Stimulated activated naive CD4-positive, alpha-beta T cell (primary cell): ENCODE measurements at places on chromosomes 3 and 15.

DNA sequence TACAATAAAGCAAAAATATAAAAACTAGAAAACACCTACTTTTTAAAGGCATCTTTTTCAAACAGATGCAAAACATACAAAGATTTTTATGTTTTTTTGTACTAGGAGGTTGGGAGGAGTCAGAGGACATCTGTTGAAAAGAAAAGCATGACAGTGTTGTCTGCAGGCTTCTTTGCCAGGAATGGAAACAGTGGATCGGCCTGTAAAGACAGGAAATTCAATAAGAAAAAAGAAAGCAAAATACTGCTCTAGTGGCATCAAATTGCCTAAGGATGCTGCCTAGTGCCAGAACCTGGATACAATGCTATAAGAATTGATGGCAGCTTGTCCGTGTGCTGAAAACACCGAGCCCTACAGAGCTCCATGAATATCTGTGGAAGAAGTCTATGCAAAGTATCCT lies 69.9 kb downstream of the TBC1D5 start:
- no peak for DNase-seq

DNA sequence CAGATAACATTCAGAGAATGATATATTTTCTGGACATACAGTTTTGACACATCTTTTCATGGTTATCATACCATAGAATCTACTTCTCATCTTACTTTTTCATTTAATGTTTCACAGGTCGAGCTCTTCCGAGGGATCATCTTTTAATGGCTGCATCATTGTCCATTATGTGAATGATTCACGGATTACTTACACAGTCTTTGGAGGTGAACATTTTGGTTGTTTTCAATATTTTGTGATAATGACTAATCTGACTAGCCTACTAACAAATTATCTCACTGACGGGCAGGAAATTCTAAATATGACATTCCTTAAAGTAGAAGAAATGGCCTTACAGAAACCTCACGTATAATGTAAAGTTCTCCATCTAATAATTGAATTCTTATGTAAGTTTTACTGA lies 209.1 kb upstream of the STRIT1 start:
- no peak for DNase-seq

GRCh38 chr3:122620399-122620798 lies 42.9 kb downstream of the PARP15 start:
- no peak for DNase-seq

DNA sequence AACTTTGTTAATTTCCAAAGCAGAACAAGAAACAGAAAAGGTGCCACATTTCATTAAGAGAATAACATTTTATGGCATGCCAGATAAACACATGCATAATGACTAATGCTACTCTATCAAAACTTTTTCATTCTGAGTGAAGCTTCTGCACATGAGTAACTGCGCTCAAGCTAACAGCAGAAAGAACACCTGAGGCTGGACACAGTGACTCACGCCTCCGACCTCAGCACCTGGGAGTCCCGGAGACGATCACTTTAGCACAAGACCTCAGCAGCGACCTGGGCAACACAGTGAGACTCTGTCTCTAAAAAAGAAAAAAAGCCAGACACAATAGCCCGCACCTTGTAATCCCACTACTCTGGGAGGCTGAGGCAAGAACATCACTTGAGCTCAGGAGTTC lies 70.6 kb downstream of the ACAP2 start:
- no peak for DNase-seq

- no peak for DNase-seq
These were observed 605.8 kb upstream of the NAALADL2 start for GRCh38 chr3:174253196-174253823.

- DNase-seq, result no peak
These were observed 122.3 kb downstream of the CHRNA7 start for GRCh38 chr15:32152574-32152973.

DNA sequence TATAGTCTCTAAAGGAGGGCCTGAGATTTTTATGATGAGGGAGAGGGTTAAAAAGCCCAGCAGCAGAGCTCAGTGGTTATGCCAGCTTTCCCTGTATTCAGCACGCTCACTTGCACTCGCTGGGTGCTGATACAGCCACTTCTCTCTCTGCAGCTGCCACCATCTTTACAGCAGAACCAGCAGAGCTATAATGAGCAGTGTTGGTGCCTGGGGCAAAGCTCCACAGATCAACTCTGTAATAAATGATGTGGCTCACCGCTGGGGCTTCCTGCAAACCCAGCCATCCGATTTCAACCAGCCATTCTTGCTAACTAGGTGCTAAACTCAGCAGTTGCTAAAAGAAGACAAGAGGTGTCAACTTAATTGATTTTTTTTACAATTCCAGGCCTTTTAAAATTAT lies 48.0 kb downstream of the ARNT2 start:
- no peak for DNase-seq

- DNase-seq, result no peak
These were observed 18.5 kb downstream of the TTC21A start for GRCh38 chr3:39125841-39126500.

DNA sequence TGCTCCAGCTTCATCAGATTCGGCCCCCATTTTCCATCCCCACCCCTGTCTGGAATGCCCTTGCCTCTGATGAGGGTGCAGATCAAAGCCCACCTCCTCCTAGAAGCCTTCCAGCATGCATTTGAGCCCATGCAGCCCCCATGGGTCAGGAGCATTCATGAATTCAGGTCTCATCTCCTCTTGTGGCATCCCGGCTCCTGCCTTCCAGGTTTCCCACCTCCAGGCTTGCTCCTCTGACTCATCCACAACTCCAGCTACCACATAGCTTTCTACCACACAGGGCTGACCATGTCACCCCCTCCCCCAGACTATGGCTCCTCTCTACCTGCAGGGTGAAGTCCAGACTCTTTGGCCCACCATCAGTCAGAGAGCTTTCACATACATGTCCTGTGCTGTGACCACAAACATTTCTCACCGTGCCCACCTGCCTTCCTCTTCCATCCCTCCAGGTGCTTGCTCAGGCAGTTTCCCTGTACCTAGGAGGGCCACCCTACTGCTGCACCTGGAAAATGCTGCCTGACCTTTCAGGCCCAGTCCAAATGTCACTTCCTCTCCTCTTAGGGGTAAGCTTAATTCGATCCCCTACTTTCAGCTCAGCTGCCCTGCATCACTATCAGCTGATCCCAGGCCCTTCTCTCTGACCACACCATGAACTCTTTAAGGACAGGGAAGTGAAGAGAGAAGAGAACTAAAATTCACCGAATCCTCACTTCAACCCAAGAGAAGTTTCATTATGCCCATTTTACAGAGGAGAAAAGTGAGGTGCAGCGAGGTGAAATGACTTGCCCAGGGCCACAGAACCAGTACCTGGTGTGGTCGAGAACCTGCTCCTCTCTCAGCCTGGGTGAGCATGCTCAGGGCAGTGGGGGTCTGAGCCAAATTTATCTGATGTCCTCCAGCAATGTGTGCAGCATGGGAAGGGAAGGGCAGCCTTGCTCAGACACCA lies 13.7 kb upstream of the FGD5 start:
- no peak for DNase-seq

DNA sequence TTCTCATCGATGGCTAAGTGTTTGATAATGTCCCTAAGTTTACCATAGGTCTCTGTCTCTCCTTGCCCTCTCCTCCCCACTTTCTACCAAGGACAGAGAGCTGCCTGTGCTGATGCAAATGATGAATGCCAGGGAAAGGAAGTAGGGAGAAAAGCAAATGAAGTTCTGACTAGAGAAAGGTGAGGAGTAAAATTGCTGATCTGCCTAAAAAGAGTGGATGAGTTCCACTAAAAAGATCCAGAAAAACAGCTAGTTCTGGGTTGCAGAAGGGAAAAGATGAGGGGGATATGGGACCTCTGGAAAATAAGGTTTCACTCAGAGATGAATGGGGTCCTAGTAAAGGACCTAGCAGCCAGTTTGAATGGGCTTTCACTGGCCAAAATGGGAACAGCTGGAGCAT lies 13.8 kb downstream of the MYZAP start:
- no peak for DNase-seq

- no peak for DNase-seq
These were observed 37.0 kb upstream of the TRIM71 start for GRCh38 chr3:32780735-32781210.

GRCh38 chr15:101486696-101487459 lies 2.6 kb downstream of the PCSK6 start:
- DNase-seq, result no peak

GRCh38 chr3:53729618-53730017 lies 116.6 kb downstream of the CHDH start:
- no peak for DNase-seq

DNA sequence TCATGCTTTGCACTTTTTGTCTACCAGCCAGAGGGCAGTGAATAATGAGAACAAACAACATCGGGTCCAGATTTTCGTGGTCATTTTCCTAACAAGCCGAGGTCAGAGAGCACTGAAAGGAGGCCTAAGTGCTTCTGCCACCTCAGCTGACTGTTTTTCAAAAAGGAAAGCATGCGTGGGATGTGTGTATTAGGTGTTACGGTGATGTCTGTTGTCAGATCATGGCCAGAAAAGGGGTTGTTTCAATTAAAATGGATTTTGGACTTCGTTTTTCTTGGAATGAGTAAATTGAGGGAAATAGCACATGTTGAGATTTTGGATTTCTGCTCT lies 99.5 kb downstream of the APBA2 start:
- no peak for DNase-seq

DNA sequence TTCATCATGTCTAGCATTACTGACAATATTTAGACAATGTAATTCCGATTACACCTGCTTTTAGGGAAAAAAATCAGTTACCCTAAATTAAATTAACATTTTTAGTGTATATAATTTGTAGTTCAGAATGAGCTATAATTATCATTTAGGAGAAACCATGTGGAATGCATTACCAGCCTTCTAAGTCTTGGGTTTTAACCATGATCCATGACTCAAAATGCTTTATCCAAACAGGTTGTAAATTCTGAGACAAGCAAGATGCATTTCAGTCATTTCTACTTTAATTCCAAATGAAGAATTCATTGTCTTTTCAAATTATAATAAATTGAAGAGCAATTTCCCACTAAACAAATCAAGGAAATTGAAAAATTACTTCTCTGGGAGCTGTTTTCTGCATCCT lies 243.7 kb upstream of the LRIG1 start:
- no peak for DNase-seq

DNA sequence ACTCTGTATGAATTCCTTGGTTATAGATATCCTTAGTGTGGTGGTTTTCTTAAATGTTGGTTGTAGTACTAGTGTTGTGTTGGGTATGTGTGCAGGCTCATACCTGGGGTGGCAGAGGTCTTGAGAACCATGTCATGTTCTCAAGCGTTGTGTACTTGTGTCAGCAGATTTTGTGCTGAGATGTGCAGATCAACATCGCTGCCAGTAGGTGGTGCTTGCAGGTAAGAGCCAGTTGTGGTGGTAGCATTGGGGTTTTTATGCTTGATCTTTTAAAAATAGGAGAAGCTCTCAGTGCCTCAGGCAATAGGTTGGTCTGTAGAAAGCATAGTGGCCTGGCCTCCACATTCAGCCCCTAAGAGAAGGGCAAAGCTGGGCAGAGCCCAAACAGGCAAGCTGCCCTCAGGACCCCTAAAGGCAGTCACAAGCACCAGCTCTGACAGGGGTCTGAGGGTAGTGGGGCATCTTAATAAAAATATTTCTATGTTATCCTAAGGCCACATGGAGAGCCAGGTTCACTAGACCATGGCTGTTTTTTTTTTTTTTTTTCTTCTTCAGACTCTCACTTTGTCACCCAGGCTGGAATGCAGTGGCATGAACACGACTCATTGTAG lies 164.0 kb downstream of the IL20RB start:
- DNase-seq, result peak; percentile 2

GRCh38 chr3:190614226-190615059 lies 100.6 kb downstream of the IL1RAP start:
- DNase-seq, result no peak

GRCh38 chr15:89075846-89076245 lies 12.4 kb upstream of the ABHD2 start:
- no peak for DNase-seq

DNA sequence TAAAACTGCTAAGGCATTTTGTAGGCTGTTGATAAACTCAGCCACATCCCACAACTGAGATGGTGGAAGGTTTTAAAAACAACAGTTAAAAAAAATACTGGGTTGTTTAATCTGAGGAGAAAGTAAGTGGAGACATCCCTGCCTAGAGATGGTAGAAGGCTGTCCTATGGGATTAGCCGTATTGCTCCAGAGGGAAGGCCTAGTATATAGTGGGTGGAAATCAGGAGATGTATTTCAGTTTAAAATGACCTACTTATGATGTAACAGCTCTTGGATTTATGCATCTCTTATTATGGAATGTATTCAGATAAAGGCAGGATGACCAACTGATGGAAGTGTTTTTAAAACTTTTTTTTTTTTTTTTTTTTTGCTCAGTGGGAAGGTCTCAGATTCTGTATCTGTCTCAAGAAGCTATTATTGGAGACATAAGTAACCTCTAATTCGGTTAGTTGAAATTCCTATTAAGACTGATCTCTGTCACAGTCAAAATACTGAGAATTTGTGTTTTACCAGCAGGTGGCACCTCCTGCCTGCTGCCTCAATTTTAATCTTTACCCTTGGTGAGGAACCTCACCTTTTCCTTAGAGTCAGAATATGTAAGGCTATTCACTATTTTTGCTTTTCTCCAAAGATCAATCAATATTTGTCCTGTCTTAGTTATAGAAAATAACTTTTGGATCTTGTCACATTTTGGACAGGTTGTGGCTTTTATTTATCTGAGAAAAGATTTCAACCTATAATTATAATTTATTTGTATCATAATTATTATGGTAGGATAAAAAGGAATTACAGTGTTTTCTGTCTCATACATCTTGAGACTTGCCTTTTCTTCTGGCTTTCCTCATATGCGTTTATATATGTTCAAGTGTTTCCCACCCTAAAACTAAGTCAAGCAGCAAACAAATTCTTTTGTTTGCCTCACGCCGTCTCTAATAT lies 63.0 kb downstream of the VPS8 start:
- DNase-seq, result no peak

GRCh38 chr15:77384086-77384485 lies 35.8 kb downstream of the PEAK1 start:
- DNase-seq, result no peak

DNA sequence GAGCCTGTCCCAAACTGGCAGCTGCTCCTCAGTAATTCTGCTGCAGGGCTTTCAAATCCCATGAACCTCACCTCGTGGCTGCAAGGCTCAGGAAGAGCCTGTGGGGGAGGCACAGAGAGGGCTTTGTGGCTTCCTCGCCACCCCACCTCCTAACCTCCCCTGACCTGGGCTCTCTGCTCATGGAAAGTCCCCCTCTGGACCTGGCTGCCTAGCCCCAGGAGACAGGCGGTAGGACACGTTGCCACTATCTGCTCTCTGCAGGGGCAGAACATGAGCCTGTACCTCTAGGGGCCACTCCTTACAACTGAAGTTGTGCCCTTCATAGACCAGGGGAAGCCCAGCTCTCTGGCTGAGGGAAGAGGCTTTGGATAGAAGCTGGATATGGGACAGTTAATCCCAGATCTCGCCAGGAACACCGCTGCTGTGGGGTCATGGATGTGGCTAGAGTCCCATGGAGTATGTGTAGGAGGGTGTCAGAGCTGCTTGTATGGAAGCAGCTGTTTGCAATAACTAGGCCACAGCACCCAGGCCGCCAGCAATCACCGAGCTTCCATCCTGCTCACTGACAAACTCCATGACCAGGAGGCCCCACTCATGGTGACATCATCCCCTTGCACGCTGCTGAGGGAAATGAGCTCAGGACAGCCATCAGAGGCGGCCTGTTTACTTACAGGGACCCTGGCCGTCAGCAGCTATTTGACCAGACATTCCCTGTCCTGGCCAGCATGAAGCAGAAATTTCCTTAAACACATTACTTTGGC lies 34.0 kb upstream of the CILP start:
- no peak for DNase-seq

GRCh38 chr3:182618085-182618732 lies 175.1 kb upstream of the ATP11B start:
- no peak for DNase-seq

- no peak for DNase-seq
These were observed 99.9 kb downstream of the ADAMTS17 start for GRCh38 chr15:100241572-100242482.

GRCh38 chr3:143847787-143848631 lies at the start of gene SLC9A9:
Gene SLC9A9, minus strand, starts transcription at chr3:143848468. Its CDS starts 146 bp downstream, at chr3:143848322.
- DNase-seq, result peak; percentile 49
